ENCODE measurements at places on chromosomes 13 and 19.

- no peak for DNase-seq
These were observed 5.1 kb downstream of the IGFLR1 start for GRCh38 chr19:35736913-35737886.

- no peak for DNase-seq
These were observed 80.2 kb downstream of the DPF1 start for GRCh38 chr19:38143847-38144246.

GRCh38 chr19:19531951-19532805 is 3.5 kb downstream of the YJEFN3 start:
- peak; percentile 89 for DNase-seq

- DNase-seq = no peak
These were observed 607.6 kb downstream of the SLITRK1 start for GRCh38 chr13:83274679-83275078.

- no peak for DNase-seq
These were observed 237.6 kb upstream of the IRS2 start for GRCh38 chr13:110023729-110024644.

- no peak for DNase-seq
These were observed 230.7 kb downstream of the NDFIP2 start for GRCh38 chr13:79711631-79712030.

Data from activated gamma-delta T cell treated with Interleukin-2 at 50 U/mL for 16 hours (primary cell).